ENCODE measurements at places on chromosomes 4 and X.

DNA sequence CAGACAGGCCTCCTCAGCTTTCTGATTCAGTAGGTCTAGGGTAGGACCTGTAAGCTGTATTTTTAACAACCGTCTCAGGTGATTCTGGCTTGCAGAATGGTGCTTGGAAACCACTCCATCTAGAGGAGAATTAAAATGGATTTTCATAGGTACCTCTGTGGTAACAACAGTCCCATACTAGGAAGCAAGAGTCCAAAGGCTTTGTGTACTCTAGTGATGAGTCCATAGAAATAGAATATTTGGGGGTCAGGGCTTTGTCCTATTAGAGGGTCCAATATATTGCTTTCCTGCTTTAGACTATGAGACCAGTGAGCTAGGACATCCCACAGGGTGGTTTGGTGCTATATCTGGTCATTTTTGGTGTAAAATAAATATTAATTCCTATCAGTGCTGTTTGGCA lies 242.0 kb downstream of the SCFD2 start:
- no peak for ATAC-seq

DNA sequence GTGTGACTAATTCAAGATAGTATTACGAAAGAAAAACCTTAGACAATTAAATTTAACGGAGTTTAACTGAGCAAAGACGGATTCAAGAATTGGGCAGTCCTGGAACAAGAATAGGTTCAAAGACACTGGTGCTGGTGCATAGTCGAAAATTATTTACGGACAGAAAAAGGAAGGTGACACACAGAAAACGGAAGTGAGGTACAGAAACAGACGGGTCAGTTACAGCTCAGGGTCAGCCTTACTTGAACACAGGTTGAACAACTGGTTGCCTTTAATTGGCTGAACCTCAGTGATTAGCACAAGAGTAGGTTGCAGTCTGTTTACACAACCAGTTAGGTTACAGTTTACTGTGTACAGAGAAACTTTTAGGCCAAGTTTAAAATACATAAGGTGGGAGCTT lies 31.5 kb downstream of the KLHL8 start:
- ATAC-seq: no peak

- ATAC-seq: no peak
These were observed 104.6 kb downstream of the TMEM144 start for GRCh38 chr4:158314756-158315487.

DNA sequence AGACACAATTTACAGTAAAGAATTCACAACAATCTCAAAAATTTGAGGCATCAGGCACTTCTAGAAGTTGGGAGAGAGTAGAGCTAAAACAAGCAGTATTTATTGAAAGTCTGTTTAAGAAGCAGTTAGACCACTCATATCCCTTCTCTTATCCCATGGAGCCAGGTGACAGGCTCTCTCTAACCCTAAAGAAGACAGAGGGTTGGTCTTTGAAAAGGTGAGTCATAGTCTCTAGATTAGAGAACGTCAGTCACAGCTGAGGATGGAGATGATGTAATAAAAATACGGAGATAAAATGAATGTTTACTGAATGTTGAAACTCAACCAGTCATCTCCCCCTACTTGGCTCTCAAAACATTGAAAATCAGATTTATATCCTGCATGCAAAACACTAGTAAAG lies 223.8 kb downstream of the CHIC2 start:
- no peak for ATAC-seq

DNA sequence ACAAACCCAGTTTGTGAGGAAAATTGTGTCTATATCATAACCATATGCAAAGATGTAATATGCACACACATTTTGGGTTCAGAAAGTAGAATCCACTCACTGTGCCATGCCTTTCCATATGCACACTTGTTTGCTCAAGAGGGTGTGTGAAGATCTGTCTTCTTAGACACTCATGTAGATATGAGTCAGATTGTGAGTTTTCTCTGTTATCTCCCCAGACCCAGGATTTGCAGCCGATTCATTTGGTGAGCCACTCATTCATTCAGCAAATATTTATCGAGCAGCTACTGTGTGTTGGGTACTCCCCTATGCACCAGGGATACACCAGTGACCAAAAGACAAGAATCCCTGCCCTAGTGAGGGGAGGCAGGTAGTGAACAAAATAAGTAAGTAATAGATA lies 81.5 kb downstream of the CLCN5 start:
- no peak for ATAC-seq

DNA sequence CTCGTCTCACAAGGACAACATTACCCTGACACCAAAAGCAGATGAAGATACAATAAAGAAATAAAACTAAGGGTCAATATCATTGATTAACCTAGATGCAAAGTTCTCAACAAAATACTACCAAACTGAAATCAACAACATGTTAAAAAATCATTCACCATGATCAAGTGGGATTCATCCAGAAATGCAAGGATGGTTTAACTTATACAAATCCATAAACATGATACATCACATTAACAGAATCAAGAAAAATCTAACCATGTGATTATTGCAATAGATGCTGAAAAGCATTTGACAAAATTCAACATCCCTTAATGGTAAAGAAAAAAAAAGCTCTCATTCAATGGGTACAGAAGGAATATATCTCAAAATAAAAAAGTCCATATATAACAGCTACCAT lies 514.9 kb downstream of the TMA16 start:
- ATAC-seq: no peak

DNA sequence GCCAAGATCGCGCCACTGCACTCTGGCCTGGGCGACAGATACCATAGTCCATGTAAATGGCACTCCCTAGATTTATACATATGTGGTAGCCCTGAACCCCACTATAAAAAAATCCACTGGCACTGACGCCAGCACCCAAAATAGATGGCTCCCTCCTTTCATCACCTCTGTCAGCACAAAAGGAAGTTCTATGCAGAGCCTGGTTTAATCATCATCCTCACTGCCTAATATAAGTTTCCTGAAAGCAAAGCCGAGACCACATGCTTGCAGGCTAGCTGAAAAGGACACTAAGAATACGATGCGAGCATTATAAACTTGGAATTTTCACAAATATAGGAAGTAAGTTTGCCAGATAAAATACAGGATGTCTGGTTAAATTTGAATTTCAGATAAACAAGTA lies 27.5 kb upstream of the DOCK11 start:
- ATAC-seq: no peak

DNA sequence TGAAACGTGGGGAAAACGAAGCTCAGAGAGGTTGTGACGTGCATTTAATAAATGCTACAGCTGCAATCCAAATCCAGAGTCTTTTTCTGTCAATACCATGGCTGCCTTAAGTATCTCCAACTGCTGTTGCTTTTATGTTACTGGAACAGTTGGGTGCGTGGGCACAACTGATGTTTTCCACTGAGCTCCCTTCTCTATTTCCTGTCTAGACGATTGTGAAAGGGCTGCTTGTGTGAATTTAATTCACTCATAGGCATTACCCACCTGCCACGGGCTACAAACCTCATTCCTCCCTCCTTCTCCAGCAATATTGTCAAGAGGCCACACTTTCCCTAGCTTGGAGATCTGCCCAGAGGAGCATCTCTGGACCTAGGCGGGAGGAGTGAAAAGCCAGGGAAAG lies 526.0 kb downstream of the MID1IP1 start:
- ATAC-seq: peak; percentile 60

DNA sequence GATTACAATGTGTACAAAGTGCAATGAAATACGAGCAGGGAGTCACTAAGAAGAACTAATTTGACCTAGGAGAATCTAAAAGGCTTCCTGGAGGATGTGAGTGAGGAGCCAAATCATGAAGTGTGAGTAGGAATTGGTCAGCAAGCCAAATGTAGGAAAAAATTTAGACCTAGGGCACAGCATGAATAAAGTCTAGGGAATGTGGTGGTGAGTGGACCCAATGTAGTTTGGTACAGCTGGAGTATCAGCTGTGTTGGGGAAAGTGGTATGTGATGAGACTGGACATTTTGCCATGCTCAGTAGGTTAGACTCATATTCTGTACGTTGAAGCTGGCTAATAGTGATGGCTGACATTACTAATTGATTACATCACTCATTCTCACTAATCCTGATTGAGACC lies 191.0 kb downstream of the AFF2 start:
- no peak for ATAC-seq

GRCh38 chrX:99750721-99751120 lies 659.4 kb downstream of the PCDH19 start:
- ATAC-seq: no peak

DNA sequence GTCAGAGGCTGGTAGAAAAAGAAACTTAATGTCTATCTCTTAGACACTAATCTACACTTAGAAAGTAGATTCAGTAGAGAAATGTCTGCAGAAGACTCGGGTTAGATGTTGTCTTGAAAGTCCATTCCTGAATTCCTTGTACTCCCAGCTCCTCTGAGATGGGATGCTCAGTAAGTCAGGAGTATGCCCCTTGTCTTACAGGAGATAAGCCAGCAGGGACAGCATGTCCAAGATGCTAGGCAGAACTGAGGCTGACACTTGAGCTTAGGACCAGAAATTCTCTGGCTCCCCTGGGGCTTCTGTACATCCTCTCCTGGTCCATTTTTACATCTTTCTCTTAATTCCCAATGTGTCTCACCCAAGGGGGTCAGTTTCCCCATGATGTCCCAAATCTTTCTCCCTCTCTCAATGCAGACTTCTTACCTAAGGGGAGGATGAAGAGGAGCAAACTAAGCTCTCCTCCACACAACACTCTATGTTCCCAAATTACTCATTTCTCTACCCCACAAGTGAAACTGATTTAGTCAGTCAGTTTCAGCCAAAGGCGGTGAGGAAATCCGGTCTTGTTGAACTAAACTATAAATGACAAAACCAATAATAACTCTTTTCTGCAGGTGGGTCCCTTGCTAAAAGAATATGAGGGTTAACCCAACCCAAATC lies 558.2 kb upstream of the DIPK2B start:
- ATAC-seq: peak; percentile 64

- no peak for ATAC-seq
These were observed 581 bp upstream of the STK32B start for GRCh38 chr4:5050520-5051277.

DNA sequence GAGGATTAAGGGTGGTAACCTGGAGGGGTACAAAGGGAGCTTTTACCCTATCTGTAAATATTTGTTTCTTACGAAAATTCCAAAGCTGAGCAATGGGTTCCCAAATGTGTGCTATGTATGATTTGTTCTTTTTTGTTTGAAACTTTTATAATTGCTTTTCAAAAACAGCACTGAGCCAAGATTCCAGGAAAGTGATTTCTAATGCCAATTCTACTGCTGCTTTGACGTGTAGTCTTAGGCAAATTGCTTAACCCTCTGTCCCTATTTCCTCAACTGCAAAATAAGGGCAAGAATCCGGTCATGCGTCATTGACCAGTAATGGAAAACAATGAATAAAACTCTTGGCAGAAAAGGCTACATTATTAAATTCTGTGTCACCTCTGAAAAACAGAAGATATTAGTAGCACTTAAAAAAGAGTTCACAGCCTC lies 454.7 kb downstream of the IL15 start:
- ATAC-seq: no peak

- peak; percentile 86 for ATAC-seq
These were observed 45.8 kb downstream of the ENOX2 start for GRCh38 chrX:130857207-130857606.

DNA sequence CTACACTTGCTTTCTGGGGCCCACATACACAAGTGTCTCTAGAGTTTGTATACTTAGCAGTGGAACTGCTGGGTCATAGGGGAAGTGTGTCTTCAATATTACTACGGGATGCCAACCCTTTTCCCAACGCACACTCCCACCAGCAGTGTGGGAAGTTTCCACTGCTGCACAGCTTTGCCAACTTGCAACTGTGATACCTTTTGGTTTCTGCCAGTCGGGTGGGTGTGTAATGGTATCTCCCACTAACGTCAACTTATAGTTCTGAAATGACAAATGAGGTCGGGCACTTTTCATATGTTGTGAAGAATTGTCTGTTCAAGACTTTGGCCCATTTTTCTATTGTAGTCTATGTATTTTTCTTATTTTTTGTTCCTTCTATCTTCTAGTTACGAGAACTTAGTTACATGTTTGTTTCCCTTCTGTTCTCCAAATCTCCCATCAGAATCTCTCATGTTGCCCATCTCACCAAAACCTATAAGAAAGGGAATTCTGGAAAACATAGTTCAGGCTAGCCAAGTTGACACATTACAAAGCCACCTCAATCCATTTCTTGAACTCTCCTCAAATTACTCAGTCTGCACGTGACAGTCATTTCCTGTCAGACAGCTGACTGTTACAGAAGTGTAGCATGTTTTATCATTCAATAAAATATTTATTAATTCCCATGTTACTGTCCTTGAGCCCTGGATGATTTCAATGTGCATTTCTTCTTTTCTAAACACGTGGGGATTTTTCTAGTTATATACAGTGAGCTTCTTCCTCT lies 30.7 kb downstream of the PNMA6E start:
- ATAC-seq: no peak

DNA sequence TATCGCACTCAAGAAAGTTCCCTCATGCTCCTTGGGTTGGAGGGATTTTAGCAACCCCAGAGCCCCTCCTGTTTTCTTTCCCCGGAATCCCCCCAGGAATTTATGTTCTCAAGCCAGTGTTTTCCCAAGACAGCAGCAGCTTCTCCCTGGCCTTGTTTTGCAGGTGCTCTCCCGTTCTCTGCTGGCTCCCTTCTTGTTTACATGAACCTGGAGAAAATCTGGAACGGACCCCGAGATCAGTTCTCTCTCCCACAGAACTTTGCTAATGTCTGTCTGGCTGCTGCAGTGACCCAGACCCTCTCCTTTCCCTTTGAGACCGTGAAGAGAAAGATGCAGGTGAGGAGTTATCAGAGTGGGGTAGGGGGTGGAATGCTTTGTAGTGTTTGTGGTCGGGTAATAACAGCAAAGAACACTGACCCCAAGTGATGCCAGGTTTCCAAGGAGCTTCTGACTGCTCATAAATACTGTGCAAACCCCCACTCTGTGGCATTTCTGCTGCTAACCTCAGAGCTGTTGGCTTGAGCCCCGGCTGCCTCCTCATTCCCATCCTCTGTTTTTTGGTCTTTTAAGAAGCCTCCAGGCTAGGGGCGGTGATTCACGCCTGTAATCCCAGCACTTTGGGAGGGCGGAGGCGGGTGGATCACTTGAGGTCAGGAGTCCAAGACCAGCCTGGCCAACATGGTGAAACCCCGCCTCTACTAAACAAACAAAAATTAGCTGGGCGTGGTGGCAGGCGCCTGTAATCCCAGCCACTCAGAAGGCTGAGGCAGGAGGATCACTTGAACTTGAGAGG lies 11.1 kb downstream of the SLC25A43 start:
- no peak for ATAC-seq

- no peak for ATAC-seq
These were observed 19.0 kb upstream of the SLC2A9 start for GRCh38 chr4:10040049-10040892.

GRCh38 chr4:90824266-90825150 lies 697.3 kb downstream of the CCSER1 start:
- no peak for ATAC-seq

DNA sequence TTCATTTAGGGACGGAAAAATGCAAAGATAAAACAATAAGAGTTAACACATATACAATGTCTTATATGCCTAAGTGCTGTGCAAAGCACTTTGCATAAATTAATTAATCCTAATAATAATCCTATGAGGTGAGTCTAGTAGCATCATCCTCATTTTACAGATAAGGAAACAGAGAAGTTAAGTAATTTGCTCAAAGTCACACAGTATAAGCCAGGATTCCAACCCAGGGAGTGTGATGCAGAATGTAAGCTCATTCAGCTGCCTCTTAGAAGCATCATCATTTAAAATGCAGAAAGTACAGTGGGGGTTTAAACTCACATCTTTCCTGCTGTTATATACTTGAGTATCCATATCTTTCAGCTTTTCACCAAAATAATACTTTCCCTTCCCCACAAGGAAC lies 203.7 kb downstream of the LARP7 start:
- ATAC-seq: no peak

All from activated CD4-positive, CD25-positive, alpha-beta regulatory T cell treated with anti-CD3 and anti-CD28 coated beads, Interleukin-2, amount 50 U/mL, for 24 hours (primary cell).